ENCODE measurements at places on chromosomes 2 and 18. TPM values are rescaled to one million over a fixed set of nuclear protein-coding genes. Genes with fewer than 3 reads are reported as not detected.

- DNase-seq = no peak
Observed at GRCh38 chr2:166361351-166362153, 14.2 kb downstream of the SCN9A start.

GRCh38 chr18:10190564-10190963 lies 263.9 kb upstream of the APCDD1 start:
- DNase-seq = no peak

- DNase-seq = no peak
Observed at GRCh38 chr2:54577944-54578647, 122.0 kb downstream of the SPTBN1 start.

GRCh38 chr2:142868229-142868762 lies 9.2 kb upstream of the KYNU start:
- DNase-seq = no peak

DNA sequence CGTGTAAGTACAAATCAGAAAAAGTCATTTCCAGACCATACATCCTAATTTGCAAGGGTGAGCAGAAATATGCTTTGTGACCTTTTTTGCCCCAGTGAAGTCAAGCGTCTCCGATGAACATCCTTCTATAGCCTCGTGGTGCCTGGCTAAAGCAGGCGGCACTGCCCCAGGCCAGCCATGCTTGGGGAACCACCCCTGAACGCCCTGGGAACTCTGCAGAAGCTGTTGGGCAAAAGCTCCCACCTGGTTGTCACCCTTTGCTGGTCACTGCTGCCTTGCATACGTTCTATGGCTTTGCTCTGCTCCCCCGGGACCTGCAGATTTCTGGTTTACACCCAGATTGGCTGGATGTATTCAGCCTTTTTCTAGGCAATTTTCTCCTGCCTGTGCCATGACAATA lies 256.4 kb downstream of the SS18 start:
- DNase-seq = no peak

DNA sequence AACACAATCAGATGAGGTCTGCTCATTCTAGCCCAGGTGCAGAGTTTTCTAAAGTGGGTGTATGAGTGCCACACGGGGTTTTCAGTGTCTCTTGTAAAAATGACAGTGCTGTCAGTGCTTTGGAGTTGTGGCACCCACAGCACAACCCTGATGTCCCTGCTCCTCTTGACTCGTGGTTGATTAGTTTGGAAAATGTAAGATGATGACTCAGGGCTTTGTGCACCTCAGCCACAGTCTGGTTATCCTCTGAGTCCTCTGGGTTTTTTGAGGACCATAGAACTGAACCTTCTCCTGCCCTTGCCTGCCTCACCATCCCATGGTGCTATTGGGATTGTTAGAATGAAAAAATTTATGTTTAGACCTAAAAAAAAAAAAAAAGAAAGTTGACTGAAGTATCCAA lies 105.6 kb downstream of the MYO1B start:
- DNase-seq = no peak

DNA sequence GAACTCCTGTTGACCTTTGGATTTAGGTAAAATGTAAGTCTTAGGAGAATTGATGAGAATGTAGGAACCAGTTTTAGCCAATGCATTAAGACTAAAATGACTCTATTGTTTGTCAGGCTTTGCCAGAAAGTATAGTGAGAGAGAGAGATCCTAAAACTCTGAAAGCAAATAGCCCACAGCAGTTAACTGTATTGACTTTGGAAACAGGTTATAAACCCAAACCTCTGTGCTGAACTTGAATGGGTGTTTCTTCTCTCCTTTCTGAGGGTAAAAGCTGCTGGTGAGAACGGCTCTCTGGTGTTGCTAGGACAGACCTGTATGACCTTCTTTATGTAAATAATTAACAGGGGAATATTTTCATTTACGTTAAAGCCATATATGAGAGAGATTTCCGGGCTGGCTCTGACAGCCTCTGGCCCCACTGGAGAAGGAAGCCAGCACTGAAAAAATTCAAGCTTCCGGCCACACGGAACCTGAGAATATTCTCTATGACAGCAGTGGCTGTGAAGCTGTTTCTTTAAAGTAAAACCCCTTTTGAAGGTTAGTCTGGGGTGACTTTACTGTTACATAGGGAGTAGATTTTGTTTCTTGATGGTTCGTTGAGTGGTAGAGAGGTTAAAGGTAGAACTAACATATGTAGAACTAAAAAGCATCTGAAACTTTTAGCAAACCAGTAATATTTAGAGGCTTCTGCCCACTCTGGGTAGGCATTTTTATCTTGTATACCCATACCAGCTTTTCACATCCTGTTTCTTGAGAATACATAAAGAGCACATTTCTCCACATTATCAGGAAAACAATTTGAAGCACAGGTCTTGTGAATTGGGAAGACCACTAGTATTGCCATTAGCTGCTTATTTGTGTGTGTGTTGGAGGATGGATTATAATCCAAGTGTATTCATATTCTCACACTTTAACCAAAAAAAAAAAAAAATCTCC lies 123.8 kb downstream of the SPTBN1 start:
- no peak for DNase-seq

DNA sequence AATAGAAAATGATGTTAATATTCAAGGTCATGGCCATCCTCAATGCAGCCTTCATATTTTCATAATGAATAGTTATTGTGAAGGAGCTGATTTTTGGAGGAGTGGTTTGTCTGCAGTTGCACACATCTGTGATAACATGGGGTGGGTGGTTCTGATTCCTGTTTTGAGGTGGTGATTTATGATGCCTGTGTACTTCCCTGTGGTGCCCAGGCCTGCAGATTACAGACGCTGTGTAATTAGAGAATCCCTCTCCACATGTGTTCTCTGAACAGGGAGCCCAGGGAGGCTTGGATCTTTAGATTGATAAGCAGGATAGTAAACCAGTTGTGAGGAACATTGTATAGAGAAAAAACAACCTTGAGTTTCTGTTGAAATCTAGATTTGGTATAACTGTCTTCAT lies 117.5 kb downstream of the AGAP1 start:
- DNase-seq = no peak

DNA sequence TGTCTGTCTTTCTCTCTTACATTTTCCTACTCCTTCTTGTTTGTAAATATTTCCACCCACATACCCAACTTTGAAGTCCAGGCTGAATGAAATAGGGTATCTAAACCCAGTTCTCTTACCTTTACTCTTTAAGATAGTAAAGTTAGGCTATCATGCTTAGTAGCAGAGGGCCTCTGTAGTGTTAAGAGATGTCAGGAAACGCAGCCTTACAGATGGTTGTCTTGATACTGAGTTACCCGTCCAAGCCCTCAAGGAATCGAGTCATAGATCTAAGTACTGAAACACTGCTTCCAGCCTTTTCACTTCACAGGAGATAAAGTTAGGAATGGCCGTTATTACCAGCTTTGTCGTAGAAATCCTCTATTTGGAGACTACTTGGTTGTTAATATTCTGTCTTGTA lies 24.3 kb downstream of the MRPS9 start:
- no peak for DNase-seq

- DNase-seq = no peak
Observed at GRCh38 chr18:58915006-58915799, 50.5 kb downstream of the ZNF532 start.

DNA sequence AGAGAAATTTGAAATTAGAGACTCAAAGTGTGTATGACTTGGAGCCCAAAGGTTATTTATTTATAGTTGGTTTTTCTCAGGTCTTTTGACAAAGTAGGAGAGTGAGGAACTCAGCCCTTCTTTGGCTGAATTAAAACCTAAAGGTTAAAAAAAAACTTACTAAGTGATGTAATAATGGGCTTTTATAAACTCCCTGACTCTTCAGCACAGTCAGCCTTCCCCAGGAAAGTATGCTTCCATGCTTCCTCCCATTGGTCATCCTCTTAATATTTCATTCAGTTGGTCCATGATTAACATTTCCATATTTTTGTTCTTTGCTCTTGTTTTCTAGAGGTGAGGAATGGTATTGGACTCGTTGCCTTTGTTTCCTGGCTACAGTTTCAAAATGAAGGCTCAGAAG lies 7.2 kb downstream of the ARPC2 start:
- no peak for DNase-seq

Gene FAP
- total RNA-seq = not detected

Gene FEV
- not detected for total RNA-seq

Gene SCYGR4
- total RNA-seq = not detected

DNA sequence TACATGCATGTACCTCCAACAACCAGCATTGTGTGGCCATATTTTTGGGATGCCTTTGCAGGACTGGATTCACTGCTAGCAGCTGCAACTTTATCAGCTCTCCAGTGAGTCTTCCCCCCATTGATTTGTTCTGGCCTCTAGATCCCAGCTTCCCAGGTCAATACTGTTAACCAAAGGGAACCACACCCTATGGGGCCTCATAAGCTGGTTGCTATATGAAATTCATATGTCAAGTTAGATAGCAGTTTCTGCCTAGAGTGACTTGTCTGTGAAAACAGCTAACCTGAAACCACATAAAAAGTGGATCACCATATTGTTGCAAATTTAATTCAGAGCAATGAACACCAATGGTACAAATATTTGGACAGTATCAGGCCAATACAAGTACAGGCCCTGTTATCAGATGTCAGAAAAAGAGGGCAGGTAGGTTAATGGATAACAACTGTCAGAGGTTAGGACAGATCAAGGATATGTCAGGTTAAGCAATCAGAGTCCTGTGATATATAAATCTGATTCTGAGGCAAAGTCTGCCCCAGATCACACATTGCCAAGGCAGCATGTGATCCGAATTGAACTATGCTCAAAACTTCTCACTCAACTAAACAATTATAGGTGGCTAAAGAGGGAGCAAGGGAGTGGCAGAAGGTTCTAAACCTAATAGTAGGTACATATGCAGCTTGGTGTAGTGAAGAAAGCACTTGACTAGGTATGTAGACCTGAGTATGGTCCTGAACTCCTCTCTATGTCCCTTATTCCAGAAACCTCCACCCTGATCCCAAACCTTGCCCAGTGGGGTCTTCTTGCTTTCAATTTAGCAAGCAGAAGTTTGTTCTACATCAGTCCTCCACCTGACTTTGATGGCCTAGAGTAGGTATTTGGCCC lies 310.2 kb upstream of the STON1 start:
- no peak for DNase-seq

DNA sequence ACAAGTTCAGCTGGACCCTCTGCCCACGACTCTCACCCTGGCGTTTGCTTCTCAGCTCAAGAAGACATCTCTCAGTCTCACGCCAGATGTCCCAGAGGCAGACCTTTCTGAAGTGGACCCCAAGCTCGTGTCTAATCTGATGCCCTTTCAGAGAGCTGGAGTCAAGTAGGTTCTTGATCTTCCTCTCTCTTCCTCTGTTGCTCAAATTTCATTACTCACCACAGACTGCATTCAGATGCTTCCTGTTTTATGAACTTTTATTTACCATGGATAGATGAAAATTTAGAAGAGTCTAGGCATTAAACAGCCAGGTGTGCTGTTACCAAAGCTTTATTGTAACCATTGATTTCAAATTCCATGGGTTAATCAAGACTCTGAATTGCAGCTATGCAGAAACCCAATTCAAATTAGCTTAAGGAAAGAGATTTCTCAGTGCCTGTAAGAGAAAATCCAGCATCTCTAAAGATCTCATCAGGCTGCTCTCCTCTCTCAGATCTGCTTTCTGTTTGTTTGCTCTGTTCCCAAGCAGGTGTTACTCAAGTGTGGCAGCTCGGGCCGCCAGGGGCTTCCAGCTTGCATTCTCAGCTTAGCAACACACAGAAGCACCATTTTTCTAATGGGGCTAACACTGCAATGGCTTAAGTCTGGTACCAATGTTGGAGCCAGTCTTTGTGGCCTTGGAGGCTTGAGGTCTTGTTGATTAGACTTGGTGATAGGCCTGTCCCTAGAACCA lies 16.5 kb downstream of the SMARCAL1 start:
- no peak for DNase-seq

DNA sequence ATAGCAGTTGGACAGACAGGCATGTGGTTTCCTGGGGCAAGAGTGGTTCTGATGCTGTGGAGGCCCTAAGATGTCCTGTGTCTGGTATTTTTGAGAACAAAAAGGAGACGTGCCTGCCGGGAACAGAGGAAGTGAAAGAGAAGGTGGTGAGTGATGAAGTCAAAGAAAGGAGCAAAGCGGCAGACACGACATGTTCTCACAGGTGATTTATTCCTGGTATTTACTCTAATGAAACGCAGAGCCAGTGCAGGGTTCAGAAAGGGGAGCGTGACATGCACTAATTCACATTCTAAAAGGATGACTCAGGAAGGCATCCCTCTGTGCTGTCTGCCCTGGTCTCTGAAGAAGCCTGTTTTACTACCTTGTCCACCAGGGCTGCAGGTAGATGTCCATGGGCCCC lies 211.0 kb downstream of the KCNE4 start:
- DNase-seq = no peak

GRCh38 chr2:105299290-105299689 lies 30.2 kb downstream of the TGFBRAP1 start:
- no peak for DNase-seq

DNA sequence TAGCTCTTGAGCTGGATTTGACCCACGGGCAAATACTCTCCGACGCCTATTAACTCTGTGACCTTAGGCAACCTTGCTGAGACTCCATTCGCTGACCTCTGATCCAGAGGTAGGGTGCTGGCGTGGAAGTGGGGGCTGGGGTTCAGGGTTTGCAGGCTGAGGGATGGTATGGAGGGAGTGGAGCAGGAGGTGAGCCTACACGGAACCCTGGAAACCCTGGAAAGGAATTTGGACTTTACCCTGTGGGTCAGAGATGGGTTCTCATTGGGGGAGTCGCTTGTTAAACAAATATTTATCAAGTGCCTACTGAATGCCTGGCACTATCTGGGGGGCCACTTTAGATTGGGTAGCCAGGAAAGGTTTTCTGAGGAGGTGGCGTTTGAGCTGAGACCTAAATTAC lies 58.2 kb upstream of the FZD7 start:
- no peak for DNase-seq

- DNase-seq = no peak
Observed at GRCh38 chr18:50786864-50787263, 33.0 kb downstream of the MRO start.

GRCh38 chr2:156321243-156321904 lies 11.1 kb downstream of the NR4A2 start:
- peak; percentile 31 for DNase-seq
